ENCODE measurements at places on chromosomes 1 and 21.

- DNase-seq, result no peak
Measured at GRCh38 chr1:171890131-171890530, 48.8 kb downstream of the DNM3 start.

- no peak for DNase-seq
Measured at GRCh38 chr1:64934115-64934877, 32.1 kb downstream of the JAK1 start.

DNA sequence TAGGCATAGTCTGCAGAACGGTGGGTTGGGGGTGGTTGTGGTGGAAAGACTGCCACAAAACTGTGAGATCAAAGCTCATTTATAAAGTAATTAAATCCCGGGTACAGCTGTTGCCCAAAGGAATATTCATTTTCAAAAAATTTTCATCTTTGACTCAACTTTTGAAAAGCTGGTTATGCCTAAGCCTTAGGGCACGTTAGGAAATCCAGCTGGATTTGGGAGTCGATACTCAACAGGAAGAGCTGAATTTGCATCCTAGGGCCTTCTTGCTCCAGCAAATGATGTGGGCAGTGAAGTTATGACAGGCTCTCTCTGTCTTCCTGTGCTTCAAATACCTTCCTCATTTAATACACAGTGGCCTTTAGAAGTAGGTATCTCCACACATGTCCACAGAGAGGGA lies 31.7 kb downstream of the ZP4 start:
- DNase-seq, result no peak

GRCh38 chr21:31273278-31273677 lies 70.8 kb downstream of the TIAM1 start:
- no peak for DNase-seq

DNA sequence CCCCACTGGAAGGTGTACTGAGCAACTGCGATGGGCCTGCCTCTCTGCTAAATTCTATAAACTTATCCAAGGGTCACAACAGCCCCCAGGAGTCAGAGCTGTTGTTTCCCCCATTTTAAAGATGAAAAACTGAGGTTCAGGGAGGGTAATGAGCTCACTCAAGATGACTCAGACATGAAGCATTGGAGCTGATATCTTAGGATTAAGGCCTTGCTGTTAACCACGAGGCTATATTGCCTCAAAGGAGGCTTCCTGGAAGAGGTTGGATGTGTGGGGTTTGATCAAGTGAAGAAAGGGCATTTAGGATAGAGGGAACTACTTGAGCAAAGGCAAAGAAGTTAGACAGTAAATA lies 6.7 kb downstream of the LDLRAP1 start:
- DNase-seq, result no peak
